Stimulated activated CD8-positive, alpha-beta memory T cell treated with anti-CD3 and anti-CD28 coated beads, Interleukin-4, amount 100 ng/mL, for 1 hour (primary cell): ENCODE measurements at places on chromosomes 16 and 17.
A peak's percentile ranks its signal among the peaks of the same experiment; 100 is the strongest.

DNA sequence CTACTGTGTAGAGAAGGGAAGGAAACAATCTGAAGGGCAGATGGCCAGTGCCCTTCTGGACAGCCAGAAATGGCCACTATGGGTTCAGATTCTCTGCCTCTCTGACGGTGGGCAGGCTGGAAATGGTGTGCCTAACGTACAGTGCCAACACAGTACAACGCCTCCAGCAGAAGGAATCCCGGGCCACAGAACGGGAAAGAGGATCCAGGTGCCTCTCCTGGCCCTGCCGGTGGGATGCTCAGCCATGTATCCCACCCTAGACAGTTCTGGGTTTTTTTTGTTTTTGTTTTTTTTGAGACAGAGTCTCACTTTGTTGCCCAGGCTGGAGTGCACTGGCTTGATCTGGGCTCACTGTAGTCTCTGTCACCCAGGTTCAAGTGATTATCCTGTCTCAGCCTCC lies 71.5 kb downstream of the SLC5A11 start:
- no peak for DNase-seq

GRCh38 chr16:71360378-71360777 lies 1.9 kb downstream of the CALB2 start:
- DNase-seq, result no peak

- DNase-seq, result no peak
Observed at GRCh38 chr16:49698453-49698815, 157.5 kb downstream of the ZNF423 start.

GRCh38 chr17:58084317-58084981 lies 1.2 kb downstream of the DYNLL2 start:
- peak; percentile 14 for DNase-seq

- DNase-seq, result no peak
Observed at GRCh38 chr17:45410144-45411091, 22.3 kb downstream of the ARHGAP27 start.

DNA sequence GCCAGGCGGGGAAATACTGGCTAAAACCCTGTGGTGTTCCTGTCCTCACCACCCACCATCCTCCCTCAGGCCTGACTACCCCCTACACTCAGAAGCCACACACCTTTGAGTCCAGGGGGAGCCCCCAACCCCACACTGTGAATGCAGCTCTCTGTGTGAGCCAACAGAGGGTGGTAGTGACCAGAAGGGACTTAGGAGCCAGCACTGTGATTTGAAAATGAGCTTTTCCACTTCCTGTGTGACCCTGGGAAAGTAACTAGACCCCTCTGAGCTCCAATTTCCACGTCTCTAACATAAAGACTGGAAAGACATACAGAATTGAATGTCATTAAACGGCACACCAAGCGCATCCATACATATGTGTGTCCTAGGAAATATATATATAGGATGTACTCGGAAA lies 58.7 kb downstream of the SDK2 start:
- DNase-seq, result no peak

DNA sequence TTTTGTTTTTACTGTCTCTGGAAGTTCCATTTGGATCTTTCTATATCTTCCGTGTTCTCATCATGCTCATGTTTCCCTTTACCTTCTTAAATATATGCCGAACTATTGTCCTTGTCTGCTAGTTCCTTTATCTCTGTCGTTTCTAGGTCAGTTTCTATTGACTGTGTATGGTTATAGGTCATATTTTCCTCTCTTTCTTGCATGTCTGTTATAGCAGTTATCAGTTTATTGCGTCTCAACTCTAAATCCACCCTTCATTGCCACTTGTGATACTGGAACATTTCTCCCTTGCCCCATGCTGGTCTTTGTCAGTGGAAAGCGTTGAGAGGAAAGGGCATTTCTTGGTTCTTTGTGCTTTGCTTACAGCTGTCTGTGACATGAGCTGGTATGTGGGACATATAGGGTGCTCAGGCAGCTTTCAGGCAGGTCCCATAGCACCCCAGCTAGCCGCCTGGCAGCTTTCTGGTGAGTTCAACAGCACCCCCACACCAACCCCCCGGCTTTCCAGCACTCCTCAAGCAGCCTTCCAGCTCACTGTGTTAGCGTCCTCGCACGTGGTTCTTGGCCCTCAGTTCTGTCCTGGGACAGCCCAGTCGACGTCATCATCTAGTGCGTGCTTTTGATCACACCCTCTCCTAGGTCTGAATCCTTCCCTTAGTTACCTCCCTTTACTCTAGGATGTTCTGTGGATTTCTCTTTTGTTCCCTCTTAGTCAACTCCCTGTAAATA lies 15.4 kb upstream of the DNASE1 start:
- no peak for DNase-seq

GRCh38 chr17:34721326-34721725 lies 141.9 kb downstream of the TMEM132E start:
- no peak for DNase-seq

GRCh38 chr17:82019690-82020571 lies 2.7 kb downstream of the CENPX start:
- peak; percentile 33 for DNase-seq

DNA sequence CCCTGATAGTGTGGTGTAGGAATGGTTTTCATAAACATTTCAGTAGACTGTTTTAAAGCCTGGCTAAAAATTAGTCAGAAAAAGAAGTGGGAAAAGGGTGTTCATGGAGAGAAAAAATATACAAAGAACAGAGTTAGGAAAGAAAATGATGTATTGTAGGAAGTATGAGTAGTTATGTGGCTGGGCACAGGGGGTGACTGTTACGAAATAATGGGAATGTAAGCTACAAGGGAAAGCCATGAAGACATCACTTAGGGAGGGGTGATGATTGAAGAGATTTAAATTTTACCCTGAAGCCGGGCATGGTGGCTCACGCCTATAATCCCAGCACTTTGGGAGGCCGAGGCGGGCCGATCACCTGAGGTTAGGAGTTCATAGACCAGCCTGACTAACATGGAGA lies 55.3 kb downstream of the NUP88 start:
- no peak for DNase-seq

GRCh38 chr17:3755335-3756030 lies 31.8 kb downstream of the HASPIN start:
- DNase-seq, result no peak

DNA sequence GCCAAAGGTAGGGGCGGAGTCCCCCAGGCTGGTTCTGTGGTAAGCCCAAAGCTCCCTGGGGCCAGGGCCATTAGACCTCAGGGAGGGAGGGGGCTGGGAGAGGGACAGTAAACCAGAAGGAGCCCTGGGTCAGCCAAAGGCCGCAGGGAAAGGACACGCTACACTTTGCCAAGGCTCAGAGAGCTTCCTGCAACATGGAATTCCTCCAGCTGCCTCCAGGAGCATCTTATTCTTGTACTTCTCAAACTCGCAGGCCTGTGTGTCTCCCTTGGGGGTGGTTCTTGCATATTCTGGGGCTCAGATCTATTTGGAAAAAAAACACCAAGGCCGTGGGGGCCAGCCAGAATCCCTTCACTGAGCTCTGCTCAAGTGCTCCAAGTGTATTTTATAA lies 25.1 kb downstream of the AKAP1 start:
- no peak for DNase-seq

DNA sequence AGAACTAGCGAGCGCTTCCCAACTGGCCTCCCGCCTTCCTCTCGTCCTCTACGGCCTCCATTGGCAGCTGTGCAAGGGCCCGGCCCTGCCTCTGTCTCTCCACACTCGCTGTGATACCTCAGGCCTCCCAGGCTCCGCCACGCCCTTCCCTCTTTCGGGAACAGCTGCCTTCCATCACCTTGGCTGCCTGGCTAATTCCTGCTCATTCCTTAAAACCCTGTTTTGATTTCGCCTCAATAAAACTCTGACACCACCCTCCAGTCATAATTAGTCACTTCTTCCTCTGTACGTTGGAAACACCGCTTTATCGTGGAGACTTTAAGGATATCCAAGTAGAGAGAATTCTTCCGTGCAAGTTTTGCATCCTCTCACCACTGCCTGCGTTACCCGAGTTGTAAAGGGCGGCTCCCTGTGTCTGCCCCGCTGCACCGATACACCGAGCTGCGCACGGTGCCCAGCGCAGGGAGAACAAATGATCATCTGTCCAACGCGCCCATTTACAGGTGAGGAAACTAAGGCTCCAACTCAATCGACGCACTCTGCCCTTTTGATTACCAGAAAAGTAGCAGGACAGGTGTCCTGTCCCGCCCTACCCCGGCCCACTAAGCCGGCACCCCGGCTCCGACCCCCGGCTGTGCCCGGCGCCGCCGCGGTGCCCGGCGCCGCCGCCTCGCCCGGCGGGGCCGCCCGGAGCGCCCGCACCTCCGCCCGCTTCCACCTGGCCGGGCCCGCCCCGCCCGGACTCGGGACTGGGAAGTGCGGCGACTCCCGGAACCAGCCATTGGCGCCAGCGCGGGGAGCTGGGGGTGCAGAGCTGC lies 139.7 kb downstream of the SEC14L1 start:
- no peak for DNase-seq

DNA sequence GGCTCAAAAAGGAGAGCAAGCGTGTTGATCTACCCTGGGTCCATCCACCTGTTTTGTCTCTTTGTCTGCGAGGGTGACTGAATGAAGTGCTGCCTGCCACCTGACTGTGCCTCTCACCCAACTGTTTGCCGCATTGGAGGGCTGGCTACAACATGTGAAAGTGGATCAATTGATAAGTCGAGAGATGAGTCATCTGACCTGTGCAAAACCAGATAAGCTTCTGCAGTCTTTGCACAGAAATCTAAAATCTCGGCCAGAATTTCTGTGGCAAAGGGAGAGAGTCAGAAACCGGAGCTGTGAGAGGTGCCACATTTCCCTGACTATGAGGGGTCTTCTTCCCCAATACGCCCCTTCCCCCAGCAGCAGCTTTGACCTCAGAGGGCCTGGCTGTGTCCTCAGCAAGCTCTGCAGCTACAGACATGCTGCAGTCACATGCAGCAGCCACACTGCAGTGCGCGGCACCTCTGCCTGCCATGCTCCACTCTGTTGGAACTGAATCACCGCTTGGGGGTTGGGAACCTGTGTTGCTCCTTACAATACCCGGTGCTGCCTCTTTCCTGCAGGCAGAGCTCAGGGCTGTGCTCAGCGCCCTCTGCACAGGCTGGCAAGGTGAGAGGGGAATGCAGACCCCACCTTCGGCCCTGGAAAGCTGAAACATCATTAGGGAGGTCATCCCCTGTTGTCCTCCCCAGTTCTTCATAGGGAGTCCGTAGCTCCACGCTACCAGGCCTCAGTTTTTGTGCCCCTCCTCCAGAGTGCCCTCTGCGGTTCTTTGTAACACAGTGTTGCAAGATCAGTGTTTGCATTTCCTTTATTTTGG lies 16.2 kb upstream of the HAS3 start:
- no peak for DNase-seq

- no peak for DNase-seq
Observed at GRCh38 chr16:3971261-3971660, 90.7 kb upstream of the CREBBP start.

DNA sequence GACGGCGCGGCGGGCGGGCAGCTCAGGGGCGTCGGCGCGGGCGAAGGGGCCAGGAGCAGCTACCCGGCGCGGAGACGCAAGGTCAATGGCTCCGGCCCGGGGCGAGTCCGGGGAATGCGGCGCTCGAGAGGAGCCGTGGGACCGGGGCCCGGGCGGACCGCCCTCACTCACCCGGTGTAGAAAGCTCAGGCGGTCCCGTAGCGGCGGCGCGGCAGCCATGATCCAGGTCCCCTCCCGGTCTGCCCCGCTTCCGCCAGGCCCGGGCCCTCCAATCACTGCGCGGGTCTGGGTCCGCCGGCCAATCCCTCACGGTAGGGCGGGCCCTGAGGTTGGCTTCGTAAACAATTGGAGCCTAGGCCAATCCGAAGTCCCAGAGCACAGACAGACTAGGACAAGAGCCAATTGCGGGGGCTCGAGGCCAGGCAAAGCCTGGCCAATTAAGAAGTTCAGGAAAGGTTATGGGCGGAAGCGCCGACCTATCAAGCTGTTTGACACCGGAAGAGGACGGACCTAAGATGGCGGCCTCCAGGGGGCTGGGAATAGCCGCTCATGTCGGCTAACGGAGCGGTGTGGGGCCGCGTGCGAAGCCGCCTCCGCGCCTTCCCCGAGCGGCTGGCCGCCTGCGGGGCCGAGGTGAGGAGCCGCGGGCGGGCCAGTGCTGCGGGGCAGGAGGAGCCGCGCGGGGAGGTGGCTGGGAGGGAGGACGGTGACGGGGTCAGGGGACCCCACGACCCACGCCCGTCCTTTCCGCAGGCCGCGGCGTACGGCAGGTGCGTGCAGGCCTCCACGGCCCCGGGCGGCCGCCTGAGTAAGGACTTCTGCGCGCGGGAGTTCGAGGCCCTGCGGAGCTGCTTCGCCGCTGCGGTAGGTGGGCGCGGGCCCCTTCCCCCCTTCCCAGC lies at the start of the genes NDUFAF8 and TEPSIN:
TSS of gene NDUFAF8 (plus strand) at position 504 of the 899 bp plus-strand sequence. CDS start at position 550, 46 bp downstream.
TSS of gene TEPSIN (minus strand) at position 241 of the 899 bp plus-strand sequence. CDS start at position 219, 22 bp downstream.
- peak; percentile 89 for DNase-seq

- no peak for DNase-seq
Observed at GRCh38 chr17:37726248-37726647, 18.6 kb downstream of the HNF1B start.

DNA sequence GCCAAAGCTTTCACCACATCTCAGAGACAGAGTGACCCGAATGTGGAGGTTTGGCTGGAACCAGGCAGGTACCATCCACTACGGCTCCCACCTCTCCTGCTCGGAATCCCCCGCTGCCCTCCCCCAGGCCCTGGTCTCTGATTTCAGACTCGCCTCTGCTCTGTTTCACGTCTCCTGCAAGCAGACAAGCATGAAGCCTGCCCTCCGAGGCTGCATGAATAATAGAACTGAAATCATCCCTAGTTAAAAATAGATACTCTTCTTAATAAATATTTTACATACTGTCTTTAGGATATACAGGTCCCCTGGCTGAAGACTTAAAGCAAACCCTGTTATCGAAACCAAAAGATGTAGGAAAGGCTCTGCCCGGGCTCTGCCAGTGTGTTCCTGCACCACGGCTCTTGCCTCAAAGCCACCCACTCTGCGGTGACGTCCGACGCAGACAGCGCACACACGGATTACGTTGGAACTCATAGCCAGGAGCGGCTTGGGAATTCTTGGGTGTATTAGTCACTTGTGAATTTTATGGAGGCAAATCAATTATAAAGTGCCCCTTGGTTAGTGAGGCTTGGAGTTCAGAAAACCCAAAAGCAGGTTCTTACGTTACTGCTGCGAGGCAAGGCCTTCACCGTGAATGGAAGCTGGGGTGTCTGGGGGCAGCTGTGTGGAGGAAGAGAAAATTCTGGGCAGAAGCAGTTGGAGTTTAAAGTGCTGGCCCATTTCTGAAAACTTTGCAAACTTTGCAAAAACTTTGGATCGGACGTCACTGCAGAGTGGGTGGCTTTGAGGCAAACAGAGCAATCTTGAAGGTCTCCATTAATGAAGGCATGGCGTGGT lies 25.6 kb upstream of the NPTX1 start:
- DNase-seq, result no peak

DNA sequence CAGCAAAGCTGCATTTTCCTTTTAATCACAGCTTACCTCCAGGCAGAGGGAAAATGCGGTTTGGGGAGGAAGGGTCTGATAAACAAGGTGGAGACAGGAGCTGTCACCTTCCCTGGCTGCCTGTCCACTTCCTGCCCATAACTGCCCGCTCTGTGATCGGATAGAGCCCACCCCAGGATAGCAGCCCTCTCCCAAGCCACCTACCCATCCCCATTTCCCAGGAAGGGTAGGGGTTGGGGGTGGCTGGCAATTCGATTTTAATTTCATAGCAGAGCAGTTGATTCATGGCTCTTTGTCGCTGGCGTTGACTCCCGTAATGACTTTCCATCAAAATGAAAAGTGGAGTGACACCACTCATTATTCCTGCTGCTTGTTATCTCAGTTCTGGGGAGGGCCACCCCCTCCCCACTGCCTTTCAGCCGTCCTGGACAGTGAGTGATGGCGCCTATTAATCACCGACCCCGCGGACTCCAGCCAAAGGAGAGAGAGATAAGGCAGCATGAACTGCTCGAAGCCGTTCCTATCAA lies 11.2 kb downstream of the CDK5RAP3 start:
- no peak for DNase-seq

- no peak for DNase-seq
Observed at GRCh38 chr16:23966597-23967394, 131.0 kb downstream of the PRKCB start.

- no peak for DNase-seq
Observed at GRCh38 chr17:82029391-82029790, 2.1 kb upstream of the RAC3 start.
